Activated CD8-positive, alpha-beta memory T cell treated with anti-CD3 and anti-CD28 coated beads, Interleukin-2, amount 50 U/mL, for 48 hours (primary cell): ENCODE measurements at places on chromosomes 11 and 22.

- peak; percentile 68 for DNase-seq
Measured at GRCh38 chr11:118610225-118610772, 2.9 kb downstream of the PHLDB1 start.

- no peak for DNase-seq
Measured at GRCh38 chr11:86978247-86978646, 23.1 kb upstream of the FZD4 start.

GRCh38 chr11:114211444-114212121 lies 84.6 kb upstream of the NNMT start:
- no peak for DNase-seq

DNA sequence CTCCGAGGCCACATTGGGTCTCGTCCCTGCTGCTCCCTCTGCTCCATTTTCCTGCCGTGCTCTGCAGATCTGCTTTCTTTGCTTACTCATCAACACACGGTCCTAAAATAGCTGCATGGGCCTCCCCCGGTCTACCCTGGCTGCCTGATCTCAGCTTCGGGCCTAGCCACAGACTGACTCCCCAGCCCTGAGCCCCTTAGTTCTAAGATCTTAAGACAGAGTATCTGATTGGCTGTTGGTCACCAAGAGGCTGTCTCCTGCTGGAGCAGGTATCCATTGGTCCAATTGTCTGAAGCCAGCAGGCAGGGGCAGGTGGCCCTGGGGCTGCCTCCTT lies 53.7 kb upstream of the NECTIN1 start:
- no peak for DNase-seq

GRCh38 chr11:11250470-11250869 lies 102.6 kb downstream of the CSNK2A3 start:
- no peak for DNase-seq

DNA sequence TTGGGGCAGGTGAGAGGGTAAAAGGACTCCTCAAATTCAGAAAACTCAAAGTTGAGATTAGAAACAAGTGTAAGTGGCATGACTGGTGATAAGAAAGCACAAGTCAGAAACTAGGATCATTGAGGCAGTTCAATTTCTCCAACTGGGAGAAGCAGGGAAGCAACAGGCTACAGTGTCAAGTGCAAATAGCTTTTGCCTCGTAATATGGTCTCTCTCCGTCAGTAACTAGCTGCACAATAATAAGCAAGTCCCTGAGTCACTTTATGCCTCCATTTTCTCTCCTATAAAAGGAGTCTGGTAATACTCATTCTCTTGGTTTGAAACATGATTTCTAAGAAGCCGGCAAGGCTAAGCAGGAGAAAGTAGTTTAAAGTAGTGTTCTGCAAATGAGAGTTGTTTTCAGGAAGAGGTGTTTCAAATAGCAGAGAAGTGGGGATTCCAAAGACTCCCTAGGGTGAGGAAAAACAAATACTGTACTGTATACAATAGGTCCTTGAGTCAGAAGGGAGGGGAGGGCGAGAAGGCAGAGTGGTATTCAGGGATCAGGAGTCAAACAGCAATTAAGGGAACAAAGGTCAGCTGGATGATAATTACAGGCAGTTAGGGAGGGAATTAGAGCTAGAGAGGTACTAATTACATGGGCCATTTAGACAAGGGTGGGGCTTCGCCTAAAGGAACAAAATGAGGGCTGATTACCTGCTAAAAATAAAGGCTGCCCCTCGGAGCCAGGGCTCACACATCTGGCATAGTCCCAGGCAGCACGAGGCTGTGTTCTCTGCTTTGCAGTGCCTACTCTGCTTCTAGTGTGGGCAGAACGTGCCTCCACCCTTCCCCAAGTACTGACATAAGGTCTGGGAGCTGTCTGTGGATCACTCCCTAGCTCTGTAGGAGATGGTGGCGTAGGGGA lies 96.0 kb upstream of the BDNF start:
- no peak for DNase-seq
